HT-29 (cell line): ENCODE measurements at places on chromosomes 5 and 9. TPM values are rescaled to one million over a fixed set of nuclear protein-coding genes. Genes with fewer than 3 reads are reported as not detected.

GRCh38 chr5:137693951-137694721 is 41.8 kb downstream of the KLHL3 start:
- no peak for DNase-seq

KIF12 gene
- total RNA-seq, result 36.4 and 41.0 TPM in 2 replicates

DNA sequence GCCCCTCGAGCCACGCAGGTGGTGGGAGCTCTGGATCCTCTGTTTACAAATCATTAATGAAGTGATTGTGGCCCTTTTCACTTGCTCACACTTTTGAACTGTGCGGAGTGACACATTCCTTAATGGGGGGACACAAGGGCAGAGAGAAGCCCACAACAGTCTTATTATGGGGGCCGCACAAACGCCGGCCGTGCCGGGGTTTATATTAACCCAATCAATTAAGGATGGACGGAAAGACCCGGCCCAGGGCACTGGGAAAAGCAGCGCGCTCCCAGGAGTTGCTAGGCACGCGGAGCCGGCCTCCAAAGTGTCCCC is 634.8 kb downstream of the IRX1 start:
- no peak for DNase-seq

- DNase-seq, result no peak
These were observed 266.1 kb downstream of the NTRK2 start for GRCh38 chr9:84935528-84936117.

DNA sequence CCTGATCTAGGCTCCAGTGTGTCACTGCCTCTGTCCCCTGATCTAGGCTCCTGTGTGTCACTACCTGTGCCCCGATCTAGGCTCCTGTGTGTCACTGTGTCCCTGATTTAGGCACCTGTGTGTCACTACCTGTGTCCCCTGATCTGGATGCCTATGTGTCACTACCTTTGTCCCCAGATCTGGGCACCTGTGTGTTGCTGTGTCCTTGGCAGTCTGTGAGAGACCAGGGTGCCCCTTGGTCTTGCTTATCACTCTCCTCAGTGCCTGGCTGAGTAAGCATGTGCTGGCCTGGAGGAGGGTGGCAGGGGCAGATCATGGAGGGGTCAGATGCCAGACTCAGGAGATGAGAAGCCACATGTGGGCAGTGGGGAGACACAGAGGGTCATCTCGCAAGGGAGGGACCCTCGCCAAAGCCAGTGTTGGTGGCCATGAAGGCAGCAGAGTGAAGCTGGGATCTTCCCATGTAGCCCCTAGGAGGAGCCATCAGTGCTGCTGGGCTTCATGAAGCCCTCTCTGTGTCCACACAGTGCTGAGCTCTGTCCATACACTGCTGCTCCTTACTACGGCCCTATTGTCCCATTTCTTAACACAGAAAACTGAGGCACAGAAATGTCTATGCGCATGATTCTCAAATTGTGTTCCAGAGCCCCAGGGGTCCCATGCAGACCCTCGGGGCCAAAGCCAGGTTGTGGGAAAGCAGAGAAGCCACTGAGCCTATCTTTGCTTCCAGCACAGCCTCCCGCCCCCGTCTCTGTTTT is 15.5 kb downstream of the OLFML2A start:
- DNase-seq, result no peak

GRCh38 chr5:67015541-67016191 is 180.9 kb downstream of the CD180 start:
- no peak for DNase-seq

GRCh38 chr9:97473717-97474116 is 27.7 kb upstream of the TMOD1 start:
- no peak for DNase-seq

DNA sequence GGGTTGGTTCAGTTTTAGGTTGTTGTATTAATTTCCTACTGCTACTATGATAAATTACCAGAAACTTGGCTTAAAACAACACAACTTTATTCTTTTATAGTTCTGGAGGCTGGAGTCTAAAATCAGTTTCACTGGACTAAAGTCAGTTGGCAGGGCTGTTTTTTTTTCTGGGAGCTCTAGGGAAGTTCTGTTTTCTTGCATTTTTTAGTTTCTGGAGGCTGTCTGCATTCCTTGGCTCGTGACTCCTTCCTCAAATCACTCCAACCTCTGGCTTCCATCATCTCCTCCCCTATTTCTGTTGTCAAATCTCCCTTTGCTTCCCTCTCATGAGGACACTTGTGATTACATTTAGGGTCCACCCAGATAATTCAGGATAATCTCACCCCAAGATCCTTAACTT is 51.3 kb upstream of the SUB1 start:
- no peak for DNase-seq

GRCh38 chr5:140169410-140169809 is 5.6 kb upstream of the CYSTM1 start:
- DNase-seq, result peak; percentile 43

GRCh38 chr5:167709625-167710024 is 581.8 kb upstream of the WWC1 start:
- no peak for DNase-seq

- DNase-seq, result no peak
These were observed 54.2 kb upstream of the SPRY4 start for GRCh38 chr5:142378737-142379634.

EFNA5 gene
- 4.9 and 5.9 TPM in 2 replicates for total RNA-seq

ARL14EPL gene
- not detected in 2 replicates for total RNA-seq

ABCA1 gene
- 2.0 and 4.5 TPM in 2 replicates for total RNA-seq
